Posterior vena cava (tissue), 2 donors: ENCODE measurements at places on chromosomes 5 and 9. TPM values are rescaled to one million over a fixed set of nuclear protein-coding genes. Genes with fewer than 3 reads are reported as not detected.

SEMA5A gene
- 34.1 TPM for total RNA-seq

SPAG8 gene
- total RNA-seq, result 3.1 TPM

SAXO1 gene
- total RNA-seq, result 0.28 TPM

SNCAIP gene
- 4.1 TPM for total RNA-seq

TRIM7 gene
- total RNA-seq, result 3.1 TPM

MCTP1 gene
- total RNA-seq, result 38.9 TPM

FAXDC2 gene
- 19.2 TPM for total RNA-seq

LSM11 gene
- 5.8 TPM for total RNA-seq

ZFP2 gene
- 2.3 TPM for total RNA-seq

SLCO6A1 gene
- total RNA-seq, result not detected
